ENCODE measurements at places on chromosomes 5 and 9. TPM values are rescaled to one million over a fixed set of nuclear protein-coding genes. Genes with fewer than 3 reads are reported as not detected.

The MLANA gene
- polyA plus RNA-seq = not detected

The TLE4 gene
- 152 TPM for polyA plus RNA-seq

The BTNL9 gene
- not detected for polyA plus RNA-seq

The GABRA1 gene
- polyA plus RNA-seq = not detected

The DMRT1 gene
- polyA plus RNA-seq = not detected

The CDKN2A gene
- 15.2 TPM for polyA plus RNA-seq

The SLC36A3 gene
- not detected for polyA plus RNA-seq

DNA sequence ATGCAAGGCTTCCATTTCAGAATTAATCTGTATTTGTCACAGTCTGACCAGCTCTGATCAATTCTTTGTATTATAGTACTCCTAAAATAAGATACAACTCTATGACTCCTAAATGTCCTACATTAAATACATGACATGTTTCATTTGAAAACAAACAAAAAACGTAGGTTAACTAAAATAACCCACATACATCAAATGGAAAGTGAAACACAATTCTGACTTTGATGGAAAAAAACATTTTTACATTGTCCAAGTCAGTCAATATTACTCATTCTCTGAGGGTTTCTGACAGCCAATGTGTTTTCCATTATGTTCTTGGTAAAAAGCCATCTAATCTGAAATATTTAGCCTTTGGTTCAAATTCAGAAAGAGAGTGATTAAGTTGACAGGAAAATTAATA lies 8.7 kb downstream of the HMGCS1 start:
- DNase-seq = no peak

DNA sequence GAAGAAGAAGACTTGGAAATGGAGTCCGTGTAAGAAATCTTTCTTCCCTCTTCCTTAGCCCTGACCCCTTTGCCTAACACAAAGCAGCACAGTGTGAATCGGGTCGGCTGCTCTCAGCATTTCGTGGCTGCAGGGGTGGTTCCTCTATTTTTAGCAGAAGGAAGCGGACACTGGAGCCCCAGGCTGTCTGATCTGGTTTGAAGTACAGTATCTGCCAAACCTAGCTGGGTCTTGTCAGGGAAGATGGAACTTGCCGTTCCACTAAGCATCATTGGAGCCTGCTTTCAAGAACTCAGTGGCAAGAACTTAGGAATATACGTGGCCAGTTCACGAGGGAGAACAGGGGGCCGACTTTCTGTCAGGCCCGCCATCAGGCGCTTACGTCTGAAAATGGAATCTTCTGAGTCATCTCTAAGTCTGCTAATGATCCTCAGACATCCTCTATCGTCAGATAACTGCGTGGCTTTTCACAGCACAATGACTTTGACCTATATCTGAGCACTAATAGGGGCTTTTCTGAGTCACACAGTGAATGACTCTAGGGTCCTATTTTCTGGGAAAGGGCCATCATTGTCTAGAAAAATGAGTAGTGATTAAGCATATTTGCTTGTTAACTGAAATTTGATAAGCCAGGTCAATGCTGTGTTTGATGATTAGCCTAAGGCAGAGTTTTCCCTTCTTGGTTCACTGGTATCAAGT lies 43.3 kb upstream of the NCS1 start:
- DNase-seq = peak; percentile 77

DNA sequence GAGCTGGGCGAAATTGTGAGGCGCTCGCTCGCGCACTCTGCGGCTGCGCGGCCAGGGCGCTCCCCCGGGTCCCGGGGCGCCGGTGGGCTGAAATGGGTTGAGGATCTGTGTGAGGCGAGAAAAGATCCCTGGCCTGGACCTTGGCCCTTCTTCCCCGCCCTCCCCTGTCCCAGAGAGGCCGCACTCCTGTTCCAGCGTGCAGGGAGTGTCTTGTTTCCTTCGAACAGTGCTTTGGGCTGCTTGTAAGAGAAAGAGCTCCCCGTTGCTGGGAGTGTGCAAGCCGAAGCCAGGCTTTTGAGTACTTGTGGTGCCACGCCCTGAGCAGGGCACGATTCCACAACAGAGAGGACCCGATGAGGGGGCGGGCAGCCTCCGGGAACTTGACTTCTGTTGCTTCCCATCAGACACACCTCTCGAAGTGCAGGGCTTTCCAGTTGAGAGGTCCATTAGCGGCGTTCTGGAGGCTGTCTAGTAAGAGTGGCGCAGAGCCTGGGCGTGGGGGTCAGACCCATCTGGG lies 535 bp downstream of the DOLPP1 start:
- no peak for DNase-seq

GRCh38 chr5:7871653-7872052 lies 2.7 kb downstream of the MTRR start:
- no peak for DNase-seq

DNA sequence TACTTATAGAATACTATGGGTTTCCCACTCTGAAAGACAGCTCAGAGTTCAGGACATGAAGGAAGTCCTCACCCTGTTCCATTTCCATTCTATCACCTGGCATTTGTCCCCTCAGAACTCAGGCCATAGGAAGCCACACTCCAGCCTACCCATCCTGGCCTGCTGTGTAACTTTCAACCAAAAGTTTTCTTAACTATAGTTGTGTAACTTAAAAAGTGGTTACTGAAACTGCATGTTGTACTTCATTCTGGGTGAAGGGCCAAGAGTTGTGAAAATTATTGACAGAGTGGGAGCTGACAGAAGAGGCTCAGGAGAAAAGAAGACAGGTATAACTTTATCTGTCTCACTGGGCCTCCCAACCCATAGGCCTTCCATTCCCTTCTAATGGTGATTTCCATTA lies 212.5 kb downstream of the RAB3C start:
- DNase-seq = no peak

DNA sequence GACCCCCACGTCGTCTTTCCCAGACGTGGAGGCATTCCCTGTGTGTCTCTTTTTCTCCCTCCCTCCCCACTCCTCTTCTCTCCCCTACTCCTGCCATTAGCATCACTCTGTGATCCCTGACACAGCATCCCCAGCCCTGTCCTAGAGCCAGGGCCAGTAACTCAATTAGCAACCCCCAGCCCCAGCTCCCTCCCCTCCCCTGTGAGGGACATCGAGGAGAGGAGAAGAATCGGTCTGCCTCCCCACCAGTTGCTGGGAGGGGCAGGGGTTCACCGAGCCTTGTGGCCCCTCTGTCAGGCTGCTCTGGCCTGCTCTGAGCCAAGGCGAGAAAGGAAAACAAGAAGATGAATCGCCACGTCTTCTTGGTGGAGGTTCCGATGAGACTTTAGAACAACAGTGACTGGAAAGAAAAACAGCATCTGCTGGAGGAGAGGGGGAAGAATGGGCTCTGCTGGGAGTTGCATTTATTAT lies 123.1 kb downstream of the PAPPA start:
- DNase-seq = no peak

DNA sequence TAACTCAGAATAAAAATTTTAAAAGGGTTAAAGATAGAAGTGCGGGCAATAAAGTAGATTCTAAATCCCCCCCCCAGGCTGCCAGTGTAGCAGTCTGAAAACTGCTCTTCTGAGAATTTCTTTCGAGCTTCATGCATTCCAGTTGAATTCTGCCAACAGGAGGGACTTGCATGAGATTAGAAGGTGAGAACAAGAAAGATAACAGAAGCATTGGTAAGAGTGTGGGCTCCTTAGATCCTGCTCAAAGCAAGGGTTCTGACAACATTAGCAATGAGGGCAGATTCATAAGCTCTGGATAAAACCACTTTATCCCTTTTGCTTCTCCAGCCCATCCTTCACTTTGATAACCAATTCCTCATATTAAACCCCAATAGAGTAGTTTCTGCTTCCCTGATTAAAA lies 235.9 kb upstream of the CDH6 start:
- no peak for DNase-seq

GRCh38 chr5:138950421-138951031 lies 75.4 kb upstream of the LRRTM2 start:
- no peak for DNase-seq

DNA sequence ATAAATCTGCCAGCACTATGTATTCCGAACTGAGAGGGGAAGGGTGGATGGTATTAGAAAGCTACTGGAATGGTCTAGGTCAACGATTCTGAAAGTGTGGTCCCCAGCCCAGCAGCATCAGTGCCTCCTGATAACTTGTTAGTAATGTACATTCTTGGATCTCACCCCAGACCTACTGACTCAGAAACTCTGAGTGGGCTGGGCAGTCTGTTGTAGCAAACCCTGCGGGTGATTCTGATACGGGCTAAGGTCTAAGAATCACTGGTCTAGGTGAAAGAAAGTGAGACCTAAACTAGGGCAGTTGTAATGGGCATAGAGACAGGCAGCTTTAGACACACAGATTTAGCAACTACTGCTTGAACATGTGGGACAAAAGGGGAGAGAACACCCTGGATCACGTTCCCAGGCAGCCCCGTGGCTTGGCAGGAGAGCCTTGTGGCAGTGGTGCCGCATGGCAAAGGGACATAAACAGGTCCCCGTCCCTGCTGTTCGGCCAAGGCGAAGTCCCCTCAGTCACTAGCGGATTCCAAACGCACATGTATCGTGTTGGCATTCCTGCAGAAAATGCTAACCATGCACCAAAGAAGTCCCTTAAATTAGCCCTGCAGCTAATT lies 216.3 kb downstream of the TTLL11 start:
- DNase-seq = no peak

DNA sequence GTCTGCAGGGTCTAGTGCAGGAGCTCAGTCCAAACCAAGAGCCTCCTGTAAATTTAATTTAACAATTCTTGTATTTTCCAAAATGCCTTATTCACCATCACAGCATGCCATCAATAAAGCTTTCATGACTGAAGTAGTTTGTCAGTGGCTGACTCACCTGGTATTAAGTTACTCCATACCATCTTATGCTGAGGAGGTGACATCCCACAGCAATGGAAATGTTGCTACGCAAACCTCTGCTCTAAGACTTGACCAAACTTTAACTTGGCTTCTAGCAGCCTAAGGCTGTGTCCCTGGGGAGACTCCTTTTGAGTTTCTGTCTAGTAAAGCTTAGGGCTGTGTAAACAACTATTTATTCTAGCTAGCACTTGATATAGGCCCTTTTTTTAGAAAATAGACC lies 1231.3 kb upstream of the CDH18 start:
- no peak for DNase-seq

DNA sequence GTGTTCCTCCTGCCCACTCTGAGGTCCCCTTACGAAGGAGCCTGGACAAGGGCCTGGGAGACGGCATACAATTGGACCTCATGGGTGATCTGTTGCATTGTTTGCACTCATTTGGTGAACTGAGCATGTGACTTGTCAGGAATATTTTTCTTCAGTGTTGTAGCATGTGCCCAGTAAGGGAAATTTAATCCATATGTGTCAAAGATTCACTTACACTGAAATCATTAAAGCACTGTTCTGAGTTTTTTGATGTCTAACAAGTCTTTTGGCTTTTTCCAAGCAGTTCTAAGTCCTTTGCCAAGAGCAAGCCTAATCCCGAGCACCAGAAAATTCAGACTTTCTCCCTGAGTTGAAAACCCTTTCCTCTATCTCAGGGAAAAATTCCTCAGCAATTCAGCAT lies 61.6 kb upstream of the RPS23 start:
- DNase-seq = no peak

DNA sequence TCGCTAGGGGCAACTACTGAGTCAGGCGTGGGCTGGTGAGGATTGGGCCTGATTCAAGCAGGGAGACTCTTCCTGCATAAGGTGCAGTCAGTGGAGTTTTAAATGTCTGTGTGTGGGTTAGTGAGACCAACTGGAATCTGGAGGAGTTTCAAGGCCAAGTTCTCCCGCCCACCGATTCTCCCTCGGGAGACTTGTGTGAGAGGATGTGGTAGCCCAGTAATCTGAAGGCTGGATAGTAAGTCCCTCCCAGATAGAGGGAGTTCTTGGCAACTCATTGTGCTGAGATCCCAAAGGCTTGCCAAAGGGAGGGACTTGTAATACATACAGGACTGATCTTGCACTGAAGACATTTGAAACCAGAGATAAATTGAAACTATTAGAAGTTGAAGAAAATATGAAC lies 51.8 kb downstream of the WDR36 start:
- DNase-seq = peak; percentile 17

DNA sequence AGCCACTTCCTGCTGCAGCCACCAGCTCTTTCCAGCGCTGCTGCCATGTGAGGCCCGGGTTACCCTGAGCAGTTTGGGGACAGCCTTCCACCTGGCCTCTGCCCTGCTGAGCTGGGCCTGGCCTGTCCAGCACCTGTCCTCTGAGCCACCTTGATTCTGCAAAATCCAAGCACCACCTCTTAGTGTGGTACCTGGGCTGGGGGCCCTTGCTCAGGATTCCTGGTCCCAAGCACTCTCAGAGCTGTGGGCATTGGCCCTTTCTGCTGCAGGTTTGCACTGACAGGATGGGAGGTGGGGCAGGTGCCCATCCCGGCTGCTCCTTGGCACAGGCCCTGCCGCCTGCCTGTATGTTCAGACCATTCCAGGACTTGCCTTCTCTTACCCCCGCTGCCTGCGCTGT lies 309.2 kb upstream of the IRX4 start:
- DNase-seq = no peak

DNA sequence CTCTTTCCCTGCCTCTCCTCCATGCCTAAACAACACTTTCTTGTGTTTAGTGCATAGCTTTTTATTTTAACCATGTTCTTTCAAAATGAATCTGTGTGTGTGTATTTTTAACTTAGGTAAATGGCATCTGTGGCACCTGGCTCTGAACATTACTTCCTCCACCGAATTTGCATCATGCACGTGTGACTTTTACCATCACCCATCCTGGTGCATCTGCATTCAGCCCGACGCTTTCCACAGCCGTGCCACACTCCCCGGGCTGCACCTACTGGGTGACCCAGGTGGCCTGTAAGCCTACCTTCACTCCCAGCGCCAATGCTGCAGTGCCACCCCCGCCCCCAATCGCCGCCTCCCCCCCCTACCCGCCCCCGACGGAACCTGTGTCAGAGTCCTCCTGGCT lies 12.7 kb upstream of the FCN1 start:
- no peak for DNase-seq

DNA sequence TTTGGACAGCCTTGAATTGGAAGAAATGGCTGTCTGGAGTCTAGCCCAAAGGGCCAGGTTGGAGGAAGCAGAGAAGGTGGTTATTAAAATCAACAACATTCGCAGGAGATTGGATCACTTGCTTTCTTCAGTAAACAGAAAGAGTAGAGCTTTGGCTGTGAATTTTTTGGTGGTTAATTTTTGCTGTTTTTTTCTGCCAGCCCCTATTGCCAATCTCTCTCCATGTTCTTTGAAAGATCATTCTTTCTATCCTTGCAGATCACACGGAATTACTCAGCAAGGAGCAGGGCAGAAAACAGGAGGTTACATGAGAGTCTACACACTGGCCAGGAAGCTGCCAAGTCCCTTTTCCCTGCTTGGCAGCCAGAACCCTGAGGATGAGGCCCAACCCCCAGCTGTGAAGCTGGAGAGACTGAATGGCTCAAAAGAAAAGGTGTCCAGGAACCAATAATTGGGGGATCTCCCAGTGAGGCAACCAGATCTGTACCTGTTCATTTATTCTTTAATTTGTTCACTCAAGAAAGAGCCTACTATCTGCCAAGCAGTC lies 13.0 kb downstream of the GLRX start:
- no peak for DNase-seq

DNA sequence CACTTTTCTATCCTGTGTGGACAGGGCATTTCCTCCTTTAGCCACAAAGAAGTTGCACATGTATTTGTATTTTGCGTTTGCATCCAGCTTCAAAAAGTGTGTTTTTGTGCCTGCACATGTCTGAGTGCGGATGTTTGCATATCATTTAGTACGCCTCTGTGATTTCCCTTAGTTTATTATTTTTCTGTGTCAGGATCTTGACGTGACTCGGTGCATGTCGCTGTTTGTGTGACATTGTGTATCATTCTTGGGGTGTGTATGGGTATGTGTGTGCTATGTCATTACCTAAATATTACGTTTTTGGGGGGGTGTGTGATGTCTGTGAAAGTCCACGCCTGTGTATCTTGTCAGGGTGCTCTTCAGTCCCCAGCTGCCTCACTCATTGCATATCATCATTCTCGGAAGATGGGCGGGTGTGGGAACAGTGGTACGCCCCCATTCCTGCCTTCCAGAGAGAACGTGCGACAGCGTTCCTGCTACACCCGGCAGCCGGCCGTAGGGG lies 416 bp upstream of the PAIP2 start:
- DNase-seq = no peak
